ENCODE measurements at places on chromosomes 2 and 18.

DNA sequence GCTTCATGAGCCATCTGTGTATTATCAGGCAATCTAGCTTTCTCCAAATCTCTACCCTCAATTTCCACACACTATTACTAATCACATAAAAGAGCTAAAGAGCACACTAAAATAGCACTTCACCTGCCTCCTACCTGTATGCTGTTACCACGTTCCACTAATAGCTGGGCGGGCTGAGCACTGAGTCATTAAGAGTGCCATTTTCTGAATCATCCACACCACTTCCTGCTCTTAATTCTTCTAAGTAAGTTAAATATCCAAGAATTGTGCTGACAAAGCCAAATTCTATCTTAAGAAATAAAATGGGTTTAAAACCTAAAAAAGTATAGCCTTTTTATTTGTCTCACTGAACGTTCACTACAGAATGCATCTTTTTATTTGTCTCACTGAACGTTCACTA, 35.7 kb downstream of the NOL10 start:
- DNase-seq = no peak

- DNase-seq = no peak
Observed at GRCh38 chr2:113164930-113165585, 8.7 kb upstream of the PSD4 start.

DNA sequence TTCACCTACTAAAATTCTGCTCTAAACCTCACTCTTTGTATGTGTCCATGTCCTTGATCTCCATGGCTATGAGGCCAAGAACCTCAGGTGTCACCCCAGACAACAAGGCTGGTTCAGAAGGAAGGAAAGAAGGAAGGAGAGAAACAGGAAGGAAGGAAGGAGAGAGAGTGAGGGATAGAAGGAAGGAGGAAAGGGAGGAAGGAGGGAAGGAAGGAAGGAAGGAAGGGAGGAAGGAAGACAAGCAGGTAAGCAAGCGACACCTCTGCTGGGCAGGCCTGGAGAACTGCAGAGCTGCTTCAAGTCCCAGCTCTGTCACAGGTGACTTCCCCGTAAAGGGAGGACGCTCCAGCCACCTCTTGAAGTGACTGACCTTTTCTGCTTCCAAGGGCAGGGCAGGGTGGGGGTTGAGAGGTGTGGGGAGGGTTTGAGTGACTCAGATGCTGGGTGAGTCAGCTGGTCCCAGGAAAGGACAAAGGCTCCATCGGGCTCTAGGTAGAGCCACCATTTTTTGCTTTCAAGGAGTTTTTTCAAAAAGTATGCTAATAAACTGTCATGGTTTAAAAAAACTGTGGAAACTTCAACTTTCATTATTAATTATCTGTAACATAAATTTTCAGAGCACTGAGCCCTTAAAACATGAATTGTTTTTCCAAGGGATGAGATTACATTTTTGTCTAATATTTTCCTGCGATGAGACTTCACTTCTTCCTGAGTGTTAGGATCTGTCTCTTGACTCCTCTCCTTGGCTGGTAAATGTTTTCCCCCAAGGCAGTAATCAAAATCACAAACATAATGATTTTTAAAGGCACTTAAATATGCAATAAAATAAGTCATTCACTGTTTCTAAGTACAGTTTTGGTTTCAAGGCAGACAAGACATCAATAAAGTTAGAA, 90.1 kb upstream of the L3MBTL4 start:
- no peak for DNase-seq

- DNase-seq = no peak
Observed at GRCh38 chr18:75472396-75472795, 44.9 kb upstream of the SMIM21 start.

GRCh38 chr2:10058251-10059015, 15.1 kb downstream of the KLF11 start:
- DNase-seq = no peak

Data from fibroblast of skin of left quadriceps (primary cell).